Stimulated activated naive CD4-positive, alpha-beta T cell (primary cell): ENCODE measurements at places on chromosomes 12 and 14.

DNA sequence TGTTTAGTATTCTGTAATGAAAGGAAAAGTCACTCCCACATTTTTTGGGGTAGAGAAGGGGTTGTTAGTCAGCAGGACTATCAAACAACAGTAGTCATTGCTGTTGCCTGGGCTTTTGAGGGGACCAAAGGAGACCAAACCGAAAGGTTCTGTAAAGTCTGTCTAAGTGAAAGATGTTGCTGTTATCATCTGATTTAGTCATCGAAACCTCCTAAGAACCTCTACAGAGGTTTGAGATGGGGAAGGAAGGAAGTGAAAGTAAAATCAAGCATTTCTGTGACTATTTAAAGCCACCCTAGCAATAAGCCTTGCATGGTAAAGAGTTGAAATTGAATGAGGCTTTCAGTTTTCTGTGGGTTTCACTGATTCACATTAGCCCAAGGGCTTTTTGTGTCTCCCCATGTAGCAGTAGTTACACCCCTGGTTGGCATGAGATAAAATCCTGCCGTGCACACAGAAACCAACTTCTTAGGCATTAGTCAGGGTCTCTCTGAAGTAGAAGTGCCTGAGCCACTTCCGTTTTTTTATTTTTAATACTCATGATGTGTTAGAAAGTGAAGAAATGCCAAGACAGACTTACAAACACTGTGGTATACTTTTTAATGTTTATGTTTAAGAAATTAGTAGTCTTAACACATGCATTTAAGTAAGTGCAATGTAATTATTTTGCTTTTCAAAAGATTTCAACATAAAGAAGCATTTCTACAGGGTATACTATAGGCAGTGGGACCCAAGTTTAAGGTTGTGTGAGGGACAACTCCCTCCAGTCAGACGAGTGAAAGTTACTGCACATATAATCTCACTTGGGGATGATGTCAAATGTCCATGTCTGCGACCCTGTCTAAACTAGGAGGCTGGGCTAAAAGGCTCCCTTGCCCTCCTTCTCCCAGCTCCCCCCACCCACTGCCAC is 50.4 kb downstream of the DYRK2 start:
- DNase-seq, result no peak

GRCh38 chr14:58639842-58640484 is 2.2 kb downstream of the DACT1 start:
- no peak for DNase-seq

GRCh38 chr14:99672506-99673304 is 11.4 kb upstream of the CYP46A1 start:
- no peak for DNase-seq

GRCh38 chr14:89775151-89775550 is 179.4 kb downstream of the EFCAB11 start:
- DNase-seq, result no peak

GRCh38 chr12:48881686-48882314 is 16.1 kb upstream of the RND1 start:
- no peak for DNase-seq
